ENCODE measurements at places on chromosomes 4 and X.

- DNase-seq = no peak
Measured at GRCh38 chr4:120520761-120521160, 401.8 kb downstream of the PRDM5 start.

DNA sequence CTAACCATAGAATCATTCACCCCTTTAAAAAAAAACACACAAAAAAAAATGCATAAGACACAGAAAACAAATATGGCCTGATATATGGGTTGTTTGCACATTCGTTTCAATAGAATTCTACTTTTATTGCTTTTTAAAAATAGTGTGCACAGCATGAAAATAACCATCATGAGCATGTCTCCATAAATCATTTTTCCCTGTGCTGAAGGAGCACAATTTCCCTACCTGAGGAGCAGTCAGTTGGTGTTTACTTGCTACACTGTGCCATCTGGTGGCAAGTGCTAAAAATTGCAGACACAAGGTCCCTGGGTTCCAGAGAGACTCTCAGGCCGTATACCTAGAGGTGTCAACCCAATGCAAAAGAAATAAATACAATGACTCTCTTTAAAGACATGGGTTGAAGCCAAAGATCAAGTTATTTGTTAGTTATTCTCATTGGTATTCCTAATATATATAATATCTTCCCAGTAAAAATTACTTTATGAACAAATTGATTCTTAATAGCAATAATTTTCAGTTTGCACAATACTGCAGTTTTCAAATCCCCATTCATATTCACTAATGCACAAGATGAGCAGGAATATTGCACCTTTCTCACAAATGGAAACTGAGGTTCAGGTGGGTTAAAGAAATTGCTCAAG, 551.4 kb downstream of the IQCM start:
- DNase-seq = no peak

DNA sequence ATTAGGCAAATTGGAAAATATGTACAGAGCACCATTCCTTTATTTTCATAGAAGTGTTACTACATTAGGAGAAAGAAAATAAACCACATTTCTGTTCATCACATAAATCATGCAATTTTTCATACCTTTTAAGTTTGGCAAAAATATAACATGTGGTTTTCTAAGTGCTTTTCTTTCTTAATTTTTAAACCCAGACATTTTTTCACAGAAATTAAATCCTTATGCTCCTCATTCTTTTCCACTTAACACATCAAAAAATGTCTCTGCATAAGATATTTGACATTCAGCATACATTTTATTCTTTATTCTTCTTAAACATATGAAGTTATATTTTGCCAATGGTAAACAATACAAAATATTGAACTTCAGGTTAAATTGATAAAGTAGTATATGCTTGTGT, 826.6 kb upstream of the SLIT2 start:
- DNase-seq = no peak

DNA sequence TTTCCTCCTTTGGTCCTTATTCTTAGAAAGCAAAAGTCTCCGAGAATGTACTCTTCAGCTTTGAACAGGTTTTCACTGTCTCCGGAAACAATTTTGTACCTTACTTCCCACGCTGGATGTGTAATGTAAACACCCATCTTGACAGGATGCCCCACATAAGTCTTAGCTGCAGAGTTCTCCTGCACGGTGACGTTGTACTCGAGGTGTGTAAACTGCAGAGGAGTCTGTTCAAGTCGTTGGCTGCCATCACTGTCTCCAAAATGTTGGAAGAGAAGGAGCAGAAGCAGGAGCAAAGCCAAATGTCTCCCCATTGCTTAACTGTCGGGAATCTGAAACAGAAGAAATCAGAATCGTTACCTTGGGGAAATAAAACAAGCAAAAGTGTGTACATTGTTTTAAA, 14.1 kb downstream of the FAT1 start:
- no peak for DNase-seq

DNA sequence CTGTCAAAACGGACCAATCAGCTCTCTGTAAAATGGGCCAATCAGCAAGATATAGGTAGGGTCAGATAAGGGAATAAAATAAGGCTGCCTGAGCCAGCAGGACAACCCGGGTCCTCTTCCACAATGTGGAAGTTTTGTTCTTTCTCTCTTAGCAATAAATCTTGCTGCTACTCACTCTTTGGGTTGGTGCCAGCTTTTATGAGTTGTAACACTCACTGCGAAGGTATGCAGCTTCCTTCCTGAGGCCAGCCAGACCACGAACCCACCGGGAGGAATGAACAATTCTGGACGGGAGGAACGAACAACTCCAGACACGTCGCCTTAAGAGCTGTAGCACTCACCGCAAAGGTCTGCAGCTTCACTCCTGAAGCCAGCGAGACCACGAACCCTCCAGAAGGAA, 287.8 kb downstream of the RAPGEF2 start:
- DNase-seq = no peak

Measured in activated CD4-positive, alpha-beta T cell treated with anti-CD3 and anti-CD28 coated beads for 1 hour (primary cell).